ENCODE measurements at places on chromosomes 1 and 21.

- DNase-seq, result no peak
These were observed 139.7 kb upstream of the BEND5 start for GRCh38 chr1:48916130-48917069.

DNA sequence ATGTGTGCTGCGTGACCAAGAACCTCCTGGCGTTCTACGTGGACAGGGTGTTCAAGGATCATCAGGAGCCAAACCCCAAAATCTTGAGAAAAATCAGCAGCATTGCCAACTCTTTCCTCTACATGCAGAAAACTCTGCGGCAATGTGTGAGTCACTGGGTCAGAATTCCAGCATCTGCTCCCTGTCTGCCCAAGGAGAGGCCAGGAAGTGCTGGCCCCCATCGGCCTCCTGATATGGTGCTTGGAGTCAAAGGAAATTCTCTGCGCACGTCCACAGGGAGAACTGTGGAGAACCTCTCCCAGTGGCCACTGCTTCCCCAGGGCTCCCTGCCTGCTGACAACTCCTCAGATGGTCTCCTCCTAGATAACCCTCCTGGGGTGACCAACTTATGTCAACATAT lies 25.6 kb upstream of the IL20 start:
- DNase-seq, result no peak

- DNase-seq, result no peak
These were observed 609 bp downstream of the RWDD2B start for GRCh38 chr21:29018540-29018939.

GRCh38 chr1:228437424-228437962 lies 20.8 kb upstream of the TRIM17 start:
- no peak for DNase-seq

DNA sequence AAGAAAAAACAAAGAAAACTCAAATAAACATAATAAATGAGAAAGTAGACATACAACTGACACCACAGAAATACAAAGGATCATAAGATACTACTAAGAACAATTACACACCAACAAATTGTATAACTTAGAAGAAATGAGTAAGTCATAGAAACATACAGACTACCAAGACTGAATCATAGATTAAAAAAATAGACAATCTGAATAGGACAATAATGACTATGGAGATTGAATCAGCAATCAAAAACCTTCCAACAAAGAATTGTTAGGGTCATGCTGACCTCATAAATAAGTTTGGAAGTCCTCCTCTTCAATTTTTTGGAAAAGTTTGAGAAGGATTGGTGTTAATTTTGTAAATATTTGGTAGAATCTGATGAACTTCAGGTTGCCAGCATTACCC lies 159.0 kb downstream of the PTBP2 start:
- no peak for DNase-seq

DNA sequence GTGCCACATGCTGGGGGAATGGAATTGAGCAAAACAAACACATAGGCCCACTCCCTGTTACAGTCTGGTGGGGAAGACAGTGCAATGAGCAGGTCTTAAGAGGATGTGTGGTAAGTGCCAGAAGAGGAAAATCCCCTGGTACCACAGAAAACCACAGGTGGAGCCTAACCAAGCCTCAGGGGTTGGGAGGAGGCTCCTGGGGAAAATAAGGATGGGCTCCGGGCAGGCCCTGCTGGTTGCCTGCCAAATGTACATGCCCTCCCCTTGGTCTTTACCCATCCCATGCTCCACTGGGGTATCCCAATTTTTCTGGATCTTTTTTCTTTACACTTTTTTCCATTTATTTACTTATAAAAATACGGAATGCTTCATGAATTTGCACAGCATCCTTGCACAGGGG lies 40.4 kb downstream of the ATP1A1 start:
- no peak for DNase-seq

GRCh38 chr21:42405064-42406013 lies 1.6 kb downstream of the UBASH3A start:
- no peak for DNase-seq
